Amniotic stem cell (primary cell): ENCODE measurements at places on chromosomes 11 and 22.

DNA sequence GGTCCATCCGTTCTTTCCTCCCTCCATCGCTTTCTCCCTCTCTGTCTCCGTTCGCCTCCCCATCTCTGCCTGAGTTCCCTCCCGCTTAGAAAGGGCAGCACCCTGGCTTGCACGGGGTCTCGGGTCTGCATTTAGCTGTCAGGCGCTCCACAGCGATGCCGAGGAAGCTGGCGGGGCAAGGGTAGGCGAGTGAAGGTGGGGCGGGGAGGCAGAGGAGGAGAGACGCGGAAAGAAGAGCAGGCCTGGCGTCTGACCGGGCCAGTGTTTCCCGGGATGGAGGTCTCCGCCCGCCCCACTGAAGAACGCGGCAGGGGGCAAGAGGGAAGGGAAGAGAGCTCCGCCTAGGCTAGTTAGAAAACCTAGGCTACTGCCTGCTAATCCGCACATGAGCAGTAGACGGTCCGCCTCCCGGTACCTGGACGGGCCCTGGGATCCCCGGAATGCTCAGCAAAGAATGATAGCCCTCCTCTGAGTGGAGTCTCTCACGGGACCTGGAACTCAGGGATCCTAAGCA is 3922.5 kb upstream of the OR11H1 start:
- DNase-seq = no peak

DNA sequence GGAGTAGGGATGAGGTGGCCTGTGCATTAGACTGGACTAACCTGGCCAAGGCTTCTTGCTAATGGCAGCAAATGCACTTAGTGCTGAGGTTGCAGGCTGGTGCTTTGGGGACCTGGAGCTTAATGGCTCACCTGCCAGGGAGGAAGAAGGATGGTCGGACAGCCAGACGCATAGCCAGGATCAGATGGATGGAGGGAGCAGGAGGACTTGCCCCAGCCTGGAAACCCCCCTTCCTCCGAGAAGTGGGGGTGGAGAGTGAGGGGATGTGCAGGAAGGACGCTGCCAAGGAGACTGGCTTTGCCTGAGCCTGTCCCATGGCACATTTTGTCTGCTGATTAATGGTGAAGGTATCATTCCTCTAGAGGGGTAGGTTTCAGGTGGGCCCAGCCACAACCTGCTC is 17.9 kb downstream of the IGLL1 start:
- DNase-seq = no peak

DNA sequence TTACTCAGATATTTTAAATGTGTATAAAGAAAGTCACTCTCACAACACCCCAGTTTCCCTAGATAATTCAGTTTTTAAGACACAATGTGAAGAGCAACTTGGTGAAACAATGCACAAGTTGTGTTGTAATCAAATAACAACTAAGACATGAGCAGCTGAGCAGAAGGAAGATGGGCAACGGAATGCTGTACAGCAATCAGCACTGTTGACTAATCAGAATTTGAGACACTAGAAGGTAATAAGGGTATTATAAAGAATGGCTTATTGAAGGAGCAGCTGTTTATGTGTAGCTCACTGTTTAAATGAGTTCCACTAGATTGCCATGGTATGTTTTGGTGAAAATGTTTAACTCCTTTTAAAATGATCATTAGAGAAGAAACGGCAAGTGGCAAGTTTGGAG is 60.1 kb downstream of the SOX6 start:
- DNase-seq = no peak

- no peak for DNase-seq
Measured at GRCh38 chr11:72513411-72513810, 79.1 kb upstream of the CLPB start.

GRCh38 chr11:8772571-8773519 is 90.3 kb downstream of the RPL27A start:
- no peak for DNase-seq

DNA sequence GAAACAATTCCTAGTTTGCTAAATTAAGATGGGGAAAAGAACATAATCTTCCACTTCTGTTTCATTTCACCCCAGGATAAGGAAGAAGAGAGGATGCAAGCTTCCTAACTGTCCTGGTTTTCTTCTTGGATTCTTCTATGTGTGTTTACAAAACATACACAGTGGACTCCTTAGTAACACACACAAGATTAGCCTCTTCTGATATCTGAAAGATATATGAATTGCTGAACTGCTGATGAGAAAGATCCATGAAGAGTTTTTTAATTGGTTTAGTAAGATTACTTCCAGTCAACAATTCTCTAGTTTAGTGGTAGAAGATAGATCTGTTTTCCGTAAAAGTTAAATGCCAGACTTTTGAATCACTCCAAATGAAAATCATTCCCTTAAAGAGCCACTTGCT is 86.8 kb downstream of the WT1 start:
- no peak for DNase-seq

DNA sequence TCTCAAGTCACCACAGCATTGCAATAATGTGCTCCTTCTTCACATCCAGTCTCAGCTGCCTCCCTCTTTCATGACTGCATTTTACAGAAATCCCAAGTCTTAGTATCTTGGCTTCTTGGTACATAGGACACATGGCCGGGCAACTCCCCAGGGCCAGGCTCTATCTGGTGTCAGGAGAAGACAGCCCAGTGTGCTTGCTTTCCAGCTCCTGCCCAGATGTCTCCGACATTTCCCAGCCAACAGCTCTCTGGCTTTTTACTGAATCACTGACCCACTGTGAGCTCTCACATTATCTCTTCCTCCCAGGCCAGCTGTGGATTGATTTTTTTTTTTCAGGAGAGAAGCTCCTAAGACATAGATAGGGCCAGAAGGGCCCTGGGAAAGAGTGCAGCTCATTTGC is 346.0 kb upstream of the C11orf87 start:
- no peak for DNase-seq

- DNase-seq = no peak
Measured at GRCh38 chr11:77778118-77778517, 42.4 kb downstream of the RSF1 start.

DNA sequence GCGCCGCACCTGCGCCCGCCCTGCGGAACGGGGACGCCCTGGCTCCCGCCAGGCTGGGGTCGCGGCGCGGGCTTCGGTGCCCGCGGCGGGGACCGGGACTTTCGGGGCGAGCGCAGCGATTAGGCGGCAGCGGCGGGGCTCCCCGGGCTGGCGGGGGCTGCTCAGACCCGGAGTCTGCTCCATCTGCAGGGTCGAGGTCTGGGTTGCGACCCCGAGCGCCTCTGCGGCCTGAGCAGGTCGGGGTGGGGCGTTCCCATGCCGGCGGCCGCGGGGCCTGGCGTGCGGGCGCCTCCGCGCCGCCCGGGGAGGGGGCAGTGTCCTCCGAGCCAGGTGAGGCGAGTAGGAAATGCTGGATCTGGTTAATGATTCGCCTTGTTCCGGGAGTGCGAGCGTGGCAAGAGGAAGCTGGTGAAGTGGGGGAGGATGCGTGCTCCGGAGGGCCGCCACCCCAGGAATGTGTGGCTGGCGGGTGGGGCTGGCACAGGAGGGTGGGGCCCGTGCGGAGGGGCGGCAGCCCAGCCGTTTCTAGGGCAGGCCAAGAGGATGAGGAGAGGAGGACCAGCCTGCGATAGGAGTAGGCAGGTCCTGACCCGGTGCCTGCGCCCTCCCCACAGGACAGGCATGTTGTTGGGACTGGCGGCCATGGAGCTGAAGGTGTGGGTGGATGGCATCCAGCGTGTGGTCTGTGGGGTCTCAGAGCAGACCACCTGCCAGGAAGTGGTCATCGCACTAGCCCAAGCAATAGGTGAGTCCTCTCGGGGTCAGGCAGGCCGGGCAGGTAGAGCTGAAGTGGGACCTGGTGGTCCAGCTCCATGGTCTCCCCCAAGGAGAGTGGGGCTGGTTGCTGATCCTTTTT is 606 bp downstream of the RASSF7 start:
- no peak for DNase-seq

- DNase-seq = no peak
Measured at GRCh38 chr22:50569041-50569459, 6.3 kb upstream of the SYCE3 start.

- peak; percentile 57 for DNase-seq
Measured at GRCh38 chr22:20857838-20858614, 585 bp downstream of the PI4KA start.

- no peak for DNase-seq
Measured at GRCh38 chr11:76120513-76121101, 85.7 kb downstream of the WNT11 start.

GRCh38 chr11:34268906-34269430 is 88.8 kb downstream of the ABTB2 start:
- no peak for DNase-seq

DNA sequence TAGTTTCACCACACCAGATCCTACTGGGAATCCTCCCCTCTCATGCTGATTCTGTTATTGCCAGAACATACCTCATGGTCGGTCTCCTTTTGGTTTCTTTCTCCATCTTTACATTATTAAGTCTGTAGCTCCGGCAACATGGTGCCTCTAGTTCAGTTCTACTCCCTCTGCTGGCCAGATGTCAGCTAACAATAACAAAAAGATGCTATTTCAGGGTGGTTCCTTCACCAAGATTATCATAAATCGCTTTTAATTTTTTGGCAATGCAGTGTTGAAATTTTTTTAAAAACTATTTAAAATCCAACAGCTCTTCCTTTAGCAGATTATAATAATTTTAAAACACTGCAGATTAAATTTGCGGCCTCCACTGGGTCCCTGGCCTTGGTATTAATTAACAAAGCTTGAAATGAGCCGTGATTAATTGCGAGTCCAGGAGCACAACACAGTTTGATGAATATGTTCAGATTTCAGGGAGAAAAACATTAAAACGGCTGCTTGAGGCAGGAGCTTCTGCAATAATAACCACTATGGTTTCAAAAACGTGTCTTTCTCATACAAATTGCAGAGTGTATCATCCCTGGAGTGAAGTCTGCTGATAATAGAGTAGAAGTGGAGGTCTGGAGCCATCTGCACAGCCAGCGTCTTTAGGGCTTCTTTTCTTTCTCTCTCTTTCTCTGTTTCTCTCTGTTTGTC is 492.9 kb upstream of the KIRREL3 start:
- DNase-seq = no peak

DNA sequence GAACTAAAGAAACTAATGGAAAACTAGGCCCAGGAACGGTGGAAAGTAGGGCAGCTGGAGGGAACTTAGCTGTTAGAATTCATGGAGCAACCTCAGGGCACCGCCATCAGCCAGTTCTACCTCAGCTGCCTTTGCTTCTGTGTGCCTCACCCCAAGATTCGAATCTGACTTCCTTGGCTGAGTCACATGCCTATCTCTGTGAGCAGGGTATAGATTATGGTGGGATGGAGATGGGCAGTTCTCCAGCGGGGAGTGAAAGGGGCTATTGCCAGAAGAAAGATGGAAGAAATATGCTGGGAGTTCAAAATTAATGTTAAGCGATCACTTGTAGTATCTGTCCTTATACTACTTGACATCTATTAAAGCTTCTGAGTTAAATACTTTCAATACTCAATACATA is 18.9 kb upstream of the VWA5A start:
- DNase-seq = no peak

DNA sequence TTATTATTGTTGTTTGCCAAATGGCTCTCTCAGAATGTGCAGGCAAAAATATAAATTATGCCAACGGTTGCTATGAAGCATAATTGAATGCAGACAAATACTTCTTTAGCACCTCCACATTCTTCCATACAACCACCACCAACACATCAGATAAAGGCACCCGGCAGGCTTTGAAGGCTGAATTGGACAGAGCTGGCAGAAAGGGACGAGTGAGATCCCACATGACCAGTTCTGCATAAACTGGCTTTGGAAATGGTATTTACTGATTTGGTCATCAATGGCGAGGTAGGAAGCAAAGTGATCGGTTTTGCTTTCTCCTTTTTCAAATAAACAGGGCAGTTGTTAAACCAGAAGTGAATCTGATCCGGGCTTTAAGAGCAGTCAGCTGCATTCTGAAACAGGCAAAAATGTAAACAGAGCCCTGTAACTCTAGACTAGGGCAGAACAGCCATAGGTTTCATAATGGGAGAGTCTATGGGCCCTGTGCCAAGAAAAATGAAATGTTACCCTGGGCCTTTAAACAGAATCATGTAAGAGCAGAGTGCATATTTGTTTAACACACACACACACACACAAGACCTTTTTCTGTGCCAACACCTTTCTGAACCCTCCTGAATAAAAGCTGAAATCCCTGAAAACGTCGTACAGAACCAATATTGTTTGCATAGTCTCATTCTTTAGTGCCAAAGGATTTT is 97.7 kb downstream of the MPPED2 start:
- DNase-seq = no peak

DNA sequence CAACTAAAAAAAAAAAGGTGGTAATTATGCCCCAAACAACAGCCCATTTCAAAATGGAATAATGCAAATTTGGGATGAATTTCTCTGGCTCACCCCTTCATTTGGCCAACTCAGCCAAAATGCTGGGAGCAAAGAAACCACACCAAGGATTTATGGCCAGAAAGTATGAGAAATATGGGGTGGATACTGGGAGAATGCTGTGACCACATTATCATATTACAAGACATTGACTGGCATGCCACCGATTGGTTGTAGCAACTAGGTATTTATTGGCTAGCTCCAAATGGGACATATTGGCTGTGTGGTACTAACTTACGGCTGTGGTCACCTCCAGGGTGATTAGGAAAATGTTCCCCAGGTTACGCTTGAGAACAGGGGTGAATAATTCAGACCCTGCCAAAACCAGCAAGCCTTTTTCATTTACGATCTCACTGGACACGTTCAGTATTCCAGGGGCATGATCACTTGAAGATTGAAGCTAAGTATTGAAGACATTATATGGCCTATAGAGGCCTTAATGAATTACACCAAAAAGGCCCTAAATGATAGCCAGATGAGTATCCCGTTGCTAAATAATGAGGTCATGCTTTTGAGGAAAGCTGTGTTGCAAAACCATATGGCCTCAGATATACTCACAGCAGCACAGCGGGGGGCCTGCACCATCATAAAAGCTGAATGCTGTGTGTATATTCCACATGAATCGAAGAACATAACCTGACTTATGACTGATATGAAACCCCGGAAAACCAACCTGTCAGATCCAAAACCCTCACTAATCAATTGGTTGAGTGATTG is 3.8 kb upstream of the FDX1 start:
- DNase-seq = no peak

DNA sequence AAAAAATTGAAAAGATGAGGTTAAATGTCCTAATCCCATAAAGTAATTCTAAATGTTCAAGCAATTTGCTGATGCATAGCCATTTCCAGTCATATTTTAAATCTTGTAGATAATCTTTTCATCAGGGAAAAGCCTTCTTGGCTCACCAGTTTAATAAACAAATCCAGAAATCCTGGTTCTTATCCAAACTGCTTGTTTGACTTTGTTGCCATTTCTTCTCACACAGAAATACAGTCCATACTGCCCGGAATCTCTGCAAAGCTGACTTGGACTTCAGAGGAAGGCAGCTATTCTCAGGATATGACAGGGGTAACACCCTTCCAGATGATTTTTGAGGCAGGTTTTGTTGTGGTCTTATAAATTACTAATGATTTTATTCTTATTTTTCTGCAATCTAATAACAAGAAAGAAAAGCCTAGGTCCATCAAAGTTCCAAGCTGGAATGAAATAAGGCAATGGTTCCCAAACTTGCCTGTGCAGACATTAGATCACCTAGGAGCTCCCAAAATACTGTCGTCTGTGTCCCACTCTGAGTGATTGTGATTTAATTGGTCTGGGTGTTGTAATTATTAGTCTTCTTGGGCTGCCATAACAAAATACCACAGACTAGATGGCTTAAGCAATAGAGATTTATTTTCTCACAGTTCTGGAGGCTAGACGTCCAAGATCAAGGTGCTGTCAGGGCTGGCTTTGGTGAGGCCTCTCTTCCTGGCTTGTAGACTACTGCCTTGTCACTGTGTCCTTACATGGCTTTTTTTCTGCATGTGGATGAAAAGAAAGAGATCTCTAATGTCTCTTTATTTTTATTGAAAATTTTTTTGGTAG is 55.1 kb upstream of the RCE1 start:
- DNase-seq = no peak
